Chondrocyte (in vitro differentiated cells): ENCODE measurements at places on chromosomes 12 and 14. TPM values are rescaled to one million over a fixed set of nuclear protein-coding genes. Genes with fewer than 3 reads are reported as not detected.
A peak's percentile ranks its signal among the peaks of the same experiment; 100 is the strongest.

DNA sequence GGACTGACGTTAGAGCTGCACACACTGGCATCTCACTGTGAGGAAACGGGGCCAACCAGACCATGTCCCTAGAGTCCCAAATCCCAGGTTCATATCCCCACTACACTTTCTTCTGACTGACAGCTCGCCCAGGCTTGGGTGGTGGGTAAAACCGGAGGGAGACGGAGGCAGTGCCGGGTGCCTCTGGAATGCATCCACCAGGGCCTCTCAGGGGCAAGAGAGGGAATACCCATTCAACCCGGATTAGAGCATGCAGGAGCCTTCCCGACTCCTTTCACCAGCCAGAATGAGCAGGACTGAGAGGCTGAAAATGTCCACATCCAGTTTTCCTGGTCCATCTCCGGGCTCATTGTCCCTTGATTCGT, 297.2 kb downstream of the ADGRD1 start:
- DNase-seq, result peak; percentile 64

DNA sequence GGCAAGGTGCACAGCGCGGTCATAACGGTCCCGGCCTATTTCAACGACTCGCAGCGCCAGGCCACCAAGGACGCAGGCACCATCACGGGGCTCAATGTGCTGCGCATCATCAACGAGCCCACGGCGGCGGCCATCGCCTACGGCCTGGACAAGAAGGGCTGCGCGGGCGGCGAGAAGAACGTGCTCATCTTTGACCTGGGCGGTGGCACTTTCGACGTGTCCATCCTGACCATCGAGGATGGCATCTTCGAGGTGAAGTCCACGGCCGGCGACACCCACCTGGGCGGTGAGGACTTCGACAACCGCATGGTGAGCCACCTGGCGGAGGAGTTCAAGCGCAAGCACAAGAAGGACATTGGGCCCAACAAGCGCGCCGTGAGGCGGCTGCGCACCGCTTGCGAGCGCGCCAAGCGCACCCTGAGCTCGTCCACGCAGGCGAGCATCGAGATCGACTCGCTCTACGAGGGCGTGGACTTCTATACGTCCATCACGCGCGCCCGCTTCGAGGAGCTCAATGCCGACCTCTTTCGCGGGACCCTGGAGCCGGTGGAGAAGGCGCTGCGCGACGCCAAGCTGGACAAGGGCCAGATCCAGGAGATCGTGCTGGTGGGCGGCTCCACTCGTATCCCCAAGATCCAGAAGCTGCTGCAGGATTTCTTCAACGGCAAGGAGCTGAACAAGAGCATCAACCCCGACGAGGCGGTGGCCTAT, 875 bp downstream of the HSPA2 start:
- no peak for DNase-seq

DNA sequence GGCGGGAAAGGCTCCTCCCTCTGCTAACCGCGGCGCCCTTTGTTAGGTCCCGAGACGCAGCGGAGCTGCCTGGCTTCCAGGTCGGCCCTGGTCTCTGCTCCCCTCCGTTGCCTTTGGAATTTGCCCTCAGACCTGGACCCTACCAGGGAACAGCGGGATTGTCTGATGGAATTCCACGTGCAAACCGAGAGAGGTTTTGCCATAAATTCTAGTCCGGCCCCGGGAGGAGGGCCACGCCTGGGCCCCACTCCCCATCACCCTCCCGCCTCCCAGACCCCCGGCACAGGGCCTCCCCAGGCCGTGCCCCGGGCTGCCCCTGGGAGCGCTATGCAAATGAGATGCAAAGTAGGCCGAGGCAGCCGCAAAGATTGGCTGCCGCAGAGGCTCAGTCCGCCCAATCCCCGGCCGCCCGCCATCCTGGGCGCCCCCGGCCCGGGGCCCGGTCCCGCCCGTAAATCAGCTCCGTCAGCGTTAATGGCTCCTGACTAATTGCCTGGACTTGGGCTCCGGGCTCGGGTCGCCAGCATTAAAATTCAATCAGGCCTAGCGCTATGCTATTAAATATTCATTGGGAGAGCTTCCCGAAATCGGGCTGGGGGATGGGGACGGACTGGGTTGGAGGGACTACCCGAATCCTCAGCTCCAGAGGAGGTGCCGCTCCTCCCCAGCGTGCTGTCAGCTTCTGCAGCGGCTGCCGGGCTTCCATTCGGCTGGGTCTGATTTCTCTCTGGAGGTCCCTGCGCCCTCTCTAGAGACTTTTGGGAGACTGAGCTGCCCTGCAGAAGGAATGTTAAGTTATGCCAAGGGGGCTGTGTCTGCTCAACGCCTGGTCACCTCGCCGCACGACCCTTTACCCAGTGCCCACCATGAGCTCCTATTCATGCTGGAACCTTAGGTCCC, 15.7 kb upstream of the FIGNL2 start:
- no peak for DNase-seq

DNA sequence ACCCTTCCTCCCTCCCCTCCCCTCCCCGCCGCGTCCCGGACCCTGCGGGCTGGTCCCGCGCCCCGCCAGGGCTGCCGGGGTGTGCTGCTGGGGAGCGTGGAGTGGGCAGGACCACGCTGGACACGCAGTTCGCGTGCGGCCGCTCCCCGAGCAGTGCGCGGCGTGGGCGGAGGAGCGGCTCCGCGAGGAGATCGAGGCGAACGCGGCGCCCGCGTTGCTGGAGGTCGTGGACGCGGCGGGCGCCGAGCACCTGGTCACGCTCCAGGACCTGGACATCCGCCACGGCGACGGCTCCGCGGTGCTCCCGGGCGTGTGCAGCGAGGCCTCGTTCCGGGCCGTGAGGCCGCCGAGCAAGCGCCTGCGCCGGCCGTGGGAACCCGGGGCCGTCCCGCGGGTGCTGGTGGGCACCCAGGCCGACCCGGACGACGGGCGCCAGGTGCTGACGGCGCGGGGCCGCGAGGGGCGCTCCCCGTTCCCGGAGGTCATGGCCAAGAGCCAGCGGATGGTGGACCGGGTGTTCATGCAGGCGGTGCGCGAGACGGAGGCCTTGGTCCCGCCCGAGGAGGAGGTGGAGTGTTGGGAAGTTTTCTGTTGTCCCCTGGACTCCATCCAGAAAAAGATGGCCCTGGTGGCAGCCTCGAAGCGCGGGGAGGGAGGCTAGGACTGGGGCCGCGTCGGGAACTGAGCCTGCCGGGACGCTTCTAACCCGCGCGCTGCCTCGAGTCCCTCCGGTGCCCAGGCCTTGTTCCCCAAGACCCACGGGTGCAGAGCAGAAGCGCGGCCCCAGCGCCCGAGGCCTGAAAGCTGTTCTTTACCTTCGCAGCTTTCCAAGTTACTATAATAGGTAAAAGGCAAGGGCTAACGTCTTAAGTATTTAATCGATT, 54.7 kb upstream of the EIF5 start:
- no peak for DNase-seq

DNA sequence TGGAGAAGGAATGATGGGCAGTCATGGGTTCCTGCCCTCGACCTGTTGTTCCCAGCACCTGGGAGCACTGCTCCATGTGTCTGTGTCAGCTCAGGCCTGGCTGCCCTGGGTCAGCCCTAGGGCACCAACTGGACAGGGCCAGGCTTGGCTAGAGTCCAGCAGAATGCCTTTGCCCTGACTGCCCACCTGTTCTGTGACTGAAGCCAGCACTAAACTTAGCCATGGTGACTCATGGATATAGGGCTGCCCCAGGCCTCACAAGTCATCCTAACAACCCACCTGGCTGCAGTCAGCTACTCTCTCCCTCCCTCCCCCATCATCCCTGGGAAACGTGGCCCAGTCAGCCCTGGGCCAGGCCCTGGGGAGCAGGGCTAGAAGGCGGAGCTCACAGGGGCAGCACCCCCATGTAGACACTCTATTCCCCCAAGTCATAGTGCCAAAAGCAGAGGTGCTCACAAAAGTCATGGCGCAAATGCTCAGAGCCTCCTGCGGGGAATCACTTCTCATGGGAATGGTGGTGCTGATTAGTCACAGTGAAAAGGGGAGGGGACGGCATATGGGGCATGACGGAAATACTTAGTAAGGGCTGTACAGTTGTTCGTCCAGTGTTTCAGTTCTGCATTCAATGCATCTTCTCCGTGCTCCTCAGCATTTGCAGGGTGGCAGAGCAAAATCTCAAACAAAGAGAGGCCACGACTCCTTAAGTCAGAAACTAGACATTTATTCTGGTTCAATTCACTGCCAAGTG, 52.0 kb upstream of the NTF3 start:
- no peak for DNase-seq

- DNase-seq, result no peak
Measured at GRCh38 chr12:49644620-49644994, 21.2 kb downstream of the PRPF40B start.

GRCh38 chr14:105876158-105876557, 349.8 kb downstream of the TMEM121 start:
- DNase-seq, result peak; percentile 34

DNA sequence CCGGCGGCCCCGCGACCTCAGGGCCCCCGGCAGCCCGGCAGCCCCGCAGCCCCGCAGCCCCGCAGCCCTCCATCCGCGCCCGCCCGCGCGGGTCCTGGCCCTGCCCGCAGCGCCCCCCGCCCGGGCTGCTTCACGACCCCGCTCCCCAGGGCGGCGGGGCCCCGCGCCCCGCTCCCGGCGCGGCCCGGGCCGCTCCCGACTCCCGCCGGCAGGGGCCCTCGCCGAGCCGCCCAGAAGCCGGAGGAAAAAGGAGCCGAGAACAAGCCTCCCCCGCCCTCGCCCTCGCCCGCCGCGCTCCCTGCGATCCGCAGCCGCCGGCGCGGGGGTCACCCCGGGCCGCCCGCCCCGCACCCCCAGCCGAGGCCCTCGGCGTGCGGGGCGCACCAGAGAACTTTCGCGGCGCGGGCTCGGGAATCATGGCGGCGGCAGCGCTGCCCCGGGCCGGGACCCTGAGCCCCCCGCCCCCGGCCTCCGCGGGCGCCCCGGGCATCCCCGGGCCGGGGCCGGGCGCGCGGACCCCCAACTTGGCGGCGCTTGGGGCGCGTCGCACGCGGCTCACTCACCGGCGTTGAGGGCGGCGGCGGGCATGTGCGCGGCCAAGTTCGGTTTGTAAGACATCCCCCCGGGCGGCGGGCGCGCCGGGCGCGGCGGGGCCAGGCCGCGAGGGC, 521 bp downstream of the CDK2AP1 start:
- peak; percentile 52 for DNase-seq

GRCh38 chr12:11868027-11868426, 202.7 kb upstream of the BCL2L14 start:
- DNase-seq, result no peak

DNA sequence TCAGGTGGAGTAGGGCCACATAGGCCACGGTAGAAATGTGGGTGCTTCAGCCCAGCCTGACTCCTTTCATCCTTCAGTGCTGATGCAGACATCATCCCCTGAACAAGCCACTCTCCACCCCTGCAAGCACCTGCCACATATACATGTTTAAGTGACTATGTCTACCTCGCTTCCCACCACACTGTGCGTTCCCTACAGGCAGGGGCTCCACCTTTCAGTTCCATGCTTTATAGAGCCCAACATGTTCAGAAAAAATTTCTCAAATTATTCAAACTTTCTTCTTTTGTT, 11.6 kb downstream of the SLC7A7 start:
- DNase-seq, result no peak

DNA sequence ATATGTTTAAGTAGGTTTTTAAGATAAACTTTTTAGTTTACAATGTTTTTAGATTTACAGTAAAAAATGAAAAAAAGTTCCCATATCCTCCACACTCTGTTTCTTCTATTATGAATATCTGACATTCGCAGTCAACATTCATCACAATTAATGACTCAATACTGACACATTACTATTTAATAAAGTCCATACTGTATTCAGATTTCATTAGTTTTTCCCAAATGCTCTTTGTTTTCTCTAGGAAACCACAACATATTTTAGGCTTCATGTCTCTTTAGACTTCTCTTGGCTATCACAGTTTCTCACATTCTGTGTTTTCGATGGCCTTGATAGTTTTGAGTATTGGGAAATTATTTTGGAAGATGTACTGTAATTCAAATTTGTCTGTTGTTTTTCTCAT, 399.8 kb downstream of the SLC6A15 start:
- no peak for DNase-seq

GRCh38 chr14:101120641-101121507, 217.4 kb upstream of the RTL1 start:
- DNase-seq, result no peak

DNA sequence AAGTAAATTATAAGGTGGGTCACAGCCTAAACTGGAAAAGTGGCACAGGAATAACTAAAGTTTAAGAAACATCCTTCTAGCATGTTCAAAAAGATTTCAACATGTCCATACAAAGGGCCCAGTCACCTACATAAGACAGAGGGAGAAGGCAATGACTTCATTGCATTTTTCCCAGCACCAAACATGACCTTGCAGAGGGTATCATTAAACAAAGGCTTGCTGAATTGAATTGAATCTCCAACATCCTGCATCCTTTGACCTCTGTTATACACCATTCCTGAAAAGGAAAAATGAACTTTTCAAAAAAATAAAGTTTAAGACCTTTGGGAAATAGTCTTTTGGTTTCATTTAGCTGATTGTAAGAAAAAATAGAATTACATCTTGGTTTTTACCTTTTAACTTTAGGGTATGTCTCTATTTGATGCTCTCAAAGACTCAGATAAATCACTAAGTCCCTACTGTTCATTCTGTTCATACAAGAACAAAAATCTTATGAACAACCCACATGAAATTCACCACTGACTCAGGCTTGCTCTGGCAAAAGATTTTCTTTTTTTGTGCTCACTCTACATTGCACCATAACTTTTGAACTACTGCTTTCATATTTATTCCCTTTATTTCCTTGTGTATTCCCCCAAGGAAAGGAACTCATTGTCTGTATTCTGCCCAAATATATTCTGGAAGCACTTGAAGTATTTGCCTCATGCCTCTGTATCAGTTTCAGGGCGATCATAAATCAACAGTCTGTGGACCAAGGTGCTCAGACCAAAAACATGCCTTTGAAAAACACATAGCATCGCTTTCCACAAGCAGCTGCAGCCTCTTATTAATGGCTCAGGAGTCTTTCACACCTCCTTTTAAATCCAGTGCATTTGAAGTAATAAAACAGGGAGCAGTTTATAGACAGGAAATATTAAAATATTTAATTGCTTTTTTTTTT, 121.7 kb downstream of the DUSP6 start:
- no peak for DNase-seq

LPCAT3 gene
- total RNA-seq, result 18.8 to 22.1 TPM (median 19.4 TPM) in 3 replicates

TMEM19 gene
- 25.7 to 35.0 TPM (median 27.5 TPM) in 3 replicates for total RNA-seq

ZNF268 gene
- total RNA-seq, result 13.5 to 22.2 TPM (median 17.5 TPM) in 3 replicates

PGF gene
- 2.0 to 3.2 TPM (median 2.3 TPM) in 3 replicates for total RNA-seq

SMCO2 gene
- not detected in 3 replicates for total RNA-seq

DTX1 gene
- not detected in 3 replicates for total RNA-seq

MYF5 gene
- not detected in 3 replicates for total RNA-seq

AMDHD1 gene
- total RNA-seq, result 0.31 to 0.42 TPM in 2 of 3 replicates, not detected in the other

SIX1 gene
- total RNA-seq, result 92.0 to 204 TPM (median 94.6 TPM) in 3 replicates

CYP46A1 gene
- 0.72 to 2.8 TPM (median 1.2 TPM) in 3 replicates for total RNA-seq

TMEM63C gene
- 7.6 to 10.3 TPM (median 8.7 TPM) in 3 replicates for total RNA-seq

RNASE13 gene
- total RNA-seq, result not detected in 3 replicates

HOXC4 gene
- total RNA-seq, result not detected in 3 replicates

TMEM119 gene
- total RNA-seq, result 46.7 to 122 TPM (median 48.3 TPM) in 3 replicates

GLIPR1L1 gene
- total RNA-seq, result not detected in 3 replicates
